ENCODE measurements at places on chromosomes 3 and 15. TPM values are rescaled to one million over a fixed set of nuclear protein-coding genes. Genes with fewer than 3 reads are reported as not detected.

The PROK2 gene
- polyA plus RNA-seq, result not detected

The SLC9C1 gene
- 0.70 TPM for polyA plus RNA-seq

The VWA5B2 gene
- polyA plus RNA-seq, result 0.29 TPM

The EIF2B5 gene
- polyA plus RNA-seq, result 57.9 TPM

The PPP1R14D gene
- polyA plus RNA-seq, result 0.32 TPM

The FOXL2NB gene
- not detected for polyA plus RNA-seq

The DGKG gene
- polyA plus RNA-seq, result 0.56 TPM

The CFAP44 gene
- 31.4 TPM for polyA plus RNA-seq

The C3orf85 gene
- 0.27 TPM for polyA plus RNA-seq

The ZNF860 gene
- 3.4 TPM for polyA plus RNA-seq

The CSTA gene
- polyA plus RNA-seq, result 0.72 TPM

The NPAP1 gene
- 0.60 TPM for polyA plus RNA-seq

The TPRG1 gene
- 0.53 TPM for polyA plus RNA-seq
